ENCODE measurements at places on chromosomes 1 and 21. TPM values are rescaled to one million over a fixed set of nuclear protein-coding genes. Genes with fewer than 3 reads are reported as not detected.

DNA sequence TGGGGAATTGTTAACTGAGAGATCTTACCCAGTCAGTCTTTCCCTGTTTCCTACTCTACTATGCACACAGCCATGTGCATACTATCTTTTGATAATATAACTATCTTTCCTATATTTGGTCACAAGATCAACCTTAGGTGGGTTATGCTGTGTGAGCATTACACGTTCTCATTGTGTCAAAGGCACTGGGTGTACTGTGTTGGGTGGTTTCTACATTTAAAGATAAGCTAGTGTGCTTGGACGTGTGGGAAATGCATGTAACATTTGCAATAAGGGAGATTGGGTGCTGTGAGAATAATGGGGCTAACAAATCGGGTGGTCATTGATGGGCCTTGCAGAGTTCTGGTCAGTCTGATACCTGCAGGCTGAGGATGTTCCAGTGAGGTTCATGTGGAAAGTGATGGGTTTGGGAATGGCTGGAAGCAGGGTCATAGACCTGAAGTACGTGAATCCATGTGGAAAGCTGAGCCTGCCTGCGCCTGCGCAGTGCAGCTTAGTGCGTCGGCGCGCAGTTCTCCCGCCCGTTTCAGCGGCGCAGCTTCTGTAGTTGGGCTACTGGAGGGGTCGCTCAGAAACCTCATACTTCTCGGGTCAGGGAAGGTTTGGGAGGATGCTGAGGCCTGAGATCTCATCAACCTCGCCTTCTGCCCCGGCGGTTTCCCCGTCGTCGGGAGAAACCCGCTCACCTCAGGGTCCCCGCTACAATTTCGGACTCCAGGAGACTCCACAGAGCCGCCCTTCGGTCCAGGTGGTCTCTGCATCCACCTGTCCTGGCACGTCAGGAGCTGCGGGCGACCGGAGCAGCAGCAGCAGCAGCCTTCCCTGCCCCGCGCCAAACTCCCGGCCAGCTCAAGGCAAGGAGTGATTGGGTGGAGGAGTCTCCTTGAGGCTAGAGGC is at the start of gene MSH4:
MSH4 (plus strand) TSS at position 507 of the 897 bp plus-strand sequence; CDS start at position 611, 104 bp downstream.
- no peak for DNase-seq

DNA sequence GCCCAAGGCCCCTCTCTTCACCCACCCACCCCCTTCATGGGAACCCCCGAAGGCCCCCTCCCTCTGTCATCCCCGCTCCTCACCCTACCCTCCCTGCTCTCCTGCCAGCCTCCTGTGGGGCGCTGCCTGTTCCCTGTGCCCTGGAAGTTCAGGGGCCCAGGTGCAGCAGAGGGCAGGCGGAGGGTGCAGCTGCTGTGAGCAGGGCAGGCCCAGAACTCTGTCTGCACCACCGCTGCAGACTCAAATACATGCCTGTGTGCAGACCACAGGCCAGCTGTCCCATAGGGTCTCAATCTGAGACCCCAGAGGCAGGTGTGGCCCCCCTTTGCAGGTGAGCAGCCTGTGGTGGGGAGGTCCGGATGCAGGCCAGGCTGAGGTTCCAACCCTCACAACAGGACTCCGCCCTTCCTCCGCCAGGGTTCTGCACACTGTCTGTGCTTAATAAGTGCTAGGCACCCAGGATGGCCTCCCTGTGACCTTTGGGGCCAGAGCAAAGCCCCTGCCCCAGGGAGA is 62.5 kb downstream of the WNT9A start:
- no peak for DNase-seq

DNA sequence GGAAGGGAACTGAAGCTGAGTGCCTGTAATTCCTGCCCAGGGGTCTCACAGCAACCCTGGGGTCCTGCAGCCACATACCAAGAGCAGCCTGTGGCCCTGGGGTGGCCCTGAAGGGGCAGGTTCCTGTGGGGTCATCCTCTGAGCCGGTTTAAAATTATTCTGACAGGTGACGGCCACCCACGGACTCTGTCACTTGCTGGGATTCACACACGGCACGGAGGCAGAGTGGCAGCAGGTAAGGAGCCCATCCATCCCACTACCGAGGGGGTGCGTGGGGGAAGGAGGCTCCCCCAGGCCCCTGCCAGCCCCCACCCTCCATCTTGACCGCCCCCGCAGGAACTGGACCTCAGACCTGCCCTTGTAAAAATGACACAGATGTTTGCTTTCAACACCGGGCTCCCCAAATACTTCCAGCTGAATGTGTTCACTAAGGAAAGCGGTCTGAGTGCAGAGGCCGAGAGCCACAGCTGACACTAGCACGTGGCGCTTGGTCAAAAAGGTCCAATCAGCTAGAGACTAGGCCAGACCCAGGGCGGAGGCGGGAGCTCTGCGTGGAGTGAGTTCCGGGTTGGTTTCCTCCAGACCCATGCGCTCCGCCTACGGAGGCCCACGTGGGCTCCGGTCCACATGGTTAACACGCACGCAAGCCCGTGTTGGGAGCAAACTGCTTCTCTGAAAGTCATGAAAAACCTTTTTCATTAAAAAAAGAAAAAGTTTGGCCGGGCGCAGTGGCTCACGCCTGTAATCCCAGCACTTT is 10.0 kb downstream of the YBEY start:
- DNase-seq: peak; percentile 95

- no peak for DNase-seq
Observed at GRCh38 chr1:162550925-162551324, 10.6 kb upstream of the UAP1 start.

GRCh38 chr1:228391411-228392020 is 15.1 kb downstream of the TRIM11 start:
- DNase-seq: no peak

DNA sequence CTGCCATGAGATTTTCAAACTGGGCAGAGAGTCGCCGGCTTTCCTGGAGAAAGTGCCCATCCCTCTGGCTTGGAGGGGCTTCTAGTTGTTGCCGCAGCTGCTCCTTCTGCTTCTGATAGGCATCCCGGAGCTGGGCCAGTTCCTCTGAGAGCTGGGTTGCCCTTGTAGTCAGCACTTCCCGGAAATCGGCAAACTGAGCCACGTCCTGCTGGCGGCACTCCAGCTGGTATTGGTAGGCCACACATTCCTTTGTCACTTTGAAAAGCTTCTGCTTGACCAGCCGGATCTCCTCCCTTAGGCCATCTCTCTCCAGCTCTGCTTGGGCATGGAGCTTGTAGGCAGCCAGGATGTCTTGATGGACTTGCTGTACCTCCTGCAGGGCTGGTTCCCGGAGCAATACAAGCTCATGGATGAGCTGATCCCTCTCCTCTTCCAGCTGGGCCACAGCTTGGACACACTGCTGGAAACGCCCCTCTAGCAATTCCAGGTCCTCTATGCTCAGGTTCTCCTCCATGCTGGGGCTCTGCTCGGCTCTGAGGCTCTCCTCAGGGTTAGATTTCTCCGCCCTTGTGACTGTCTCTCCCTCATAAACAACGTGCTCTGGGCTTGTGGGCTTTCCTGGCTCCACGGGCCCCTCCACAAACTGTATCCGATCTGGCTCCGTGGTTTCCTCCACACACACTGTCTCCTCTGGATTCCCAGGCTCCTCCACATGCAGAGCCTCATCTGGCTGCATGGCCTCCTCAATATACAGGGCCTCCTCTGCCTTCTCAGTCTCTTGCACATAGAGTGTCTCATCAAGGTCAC is 7.3 kb downstream of the SYNC start:
- peak; percentile 90 for DNase-seq

- no peak for DNase-seq
Observed at GRCh38 chr1:22754106-22754768, 43.6 kb downstream of the EPHB2 start.

- no peak for DNase-seq
Observed at GRCh38 chr1:162398999-162399580, 12.8 kb downstream of the SH2D1B start.

DNA sequence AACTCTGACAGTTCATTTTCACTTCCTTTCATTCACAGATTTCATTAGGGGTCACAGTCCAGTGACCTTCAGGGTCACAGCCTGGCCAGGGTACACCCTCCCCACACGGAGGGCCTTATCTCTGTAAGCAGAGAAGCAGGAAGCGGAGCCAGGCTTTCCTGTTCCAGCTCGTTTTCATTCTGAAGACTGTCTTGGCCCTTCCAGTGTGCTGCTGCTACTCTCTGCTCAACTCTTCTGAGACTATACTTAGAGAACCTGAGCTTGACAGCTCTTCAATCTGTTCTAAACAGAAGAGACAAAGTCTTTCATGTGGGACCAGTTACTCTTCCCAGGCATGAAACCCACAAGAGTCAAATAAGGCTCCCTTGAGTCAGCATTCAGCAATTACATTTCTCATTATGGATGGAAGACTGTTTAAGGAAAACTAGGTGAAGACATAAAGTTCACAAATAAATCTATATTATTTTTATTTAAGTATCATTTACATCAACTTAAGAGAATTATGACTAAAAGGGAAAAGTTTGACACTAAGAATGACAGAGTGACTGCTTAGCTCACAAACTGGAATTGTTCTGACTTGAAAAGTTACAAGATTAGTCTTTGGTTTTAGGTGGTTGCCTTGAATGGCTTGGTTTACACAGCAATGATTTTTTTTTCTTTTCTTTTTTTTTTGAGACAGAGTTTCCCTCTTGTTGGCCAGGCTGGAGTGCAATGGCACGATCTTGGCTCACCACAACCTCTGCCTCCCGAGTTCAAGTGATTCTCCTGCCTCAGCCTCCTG is 4.8 kb upstream of the TDRD10 start:
- DNase-seq: no peak

DNA sequence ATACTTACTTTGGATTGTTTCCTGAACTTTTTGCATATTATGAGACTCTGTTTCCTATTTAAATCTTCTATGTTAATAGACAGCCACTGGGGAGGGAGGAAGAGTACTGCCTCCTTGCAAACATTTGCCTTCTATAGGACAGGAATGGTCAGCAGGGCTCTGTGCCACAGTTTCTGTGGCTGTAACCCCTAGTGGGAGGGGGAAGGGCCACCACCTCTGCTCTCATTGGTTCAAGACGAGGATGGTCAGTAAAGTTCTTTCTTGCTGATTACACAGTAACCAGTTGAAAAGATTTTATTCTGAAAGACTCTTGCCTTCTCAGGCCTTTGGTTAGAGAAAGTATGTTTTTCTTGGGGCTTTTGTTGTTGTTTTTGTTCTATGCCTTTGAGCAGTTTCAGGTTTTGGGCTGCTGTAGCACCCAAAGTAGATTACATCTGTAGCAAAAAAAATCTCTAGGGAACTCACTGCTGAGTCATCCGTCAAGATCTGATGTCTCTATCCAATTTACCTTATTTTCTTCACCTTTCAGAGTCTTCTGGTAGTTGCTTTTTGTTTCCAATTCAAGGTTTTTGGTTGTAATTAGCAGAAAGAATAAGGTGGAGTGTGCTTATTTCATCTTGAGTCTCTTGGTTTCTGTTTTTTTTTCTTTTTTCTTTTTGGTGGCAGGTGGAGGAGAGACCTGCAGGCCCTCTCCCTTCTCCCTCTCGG is 23.1 kb downstream of the SLC35A3 start:
- DNase-seq: no peak

- no peak for DNase-seq
Observed at GRCh38 chr1:152842556-152842955, at the start of gene LCE6A. TSS of gene LCE6A (plus strand) at chr1:152842856. CDS start at chr1:152843521, 665 bp downstream.

DNA sequence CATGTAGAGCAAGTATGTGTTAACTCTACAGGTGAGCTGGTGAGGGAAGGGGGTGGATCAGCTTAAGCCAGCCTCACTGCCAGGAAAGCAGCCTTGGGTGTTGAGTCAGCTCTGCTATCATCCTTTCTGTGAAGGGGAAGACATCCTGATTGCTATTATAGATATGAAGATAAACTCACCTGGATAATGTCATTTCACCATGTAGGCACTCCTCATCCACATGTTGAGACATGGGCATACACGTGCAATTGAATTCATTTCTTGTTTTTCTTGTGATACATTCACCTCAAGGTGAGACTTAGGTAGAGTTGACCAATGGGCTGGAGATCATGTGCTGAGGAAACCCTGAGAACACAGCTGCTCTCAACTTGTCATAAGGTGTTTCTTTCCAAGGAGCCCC is 136.9 kb downstream of the CACNA1E start:
- DNase-seq: no peak

- no peak for DNase-seq
Observed at GRCh38 chr1:95115708-95116137, 1.4 kb upstream of the TLCD4 start.

GRCh38 chr1:98754176-98754575 is 92.7 kb downstream of the SNX7 start:
- no peak for DNase-seq

DNA sequence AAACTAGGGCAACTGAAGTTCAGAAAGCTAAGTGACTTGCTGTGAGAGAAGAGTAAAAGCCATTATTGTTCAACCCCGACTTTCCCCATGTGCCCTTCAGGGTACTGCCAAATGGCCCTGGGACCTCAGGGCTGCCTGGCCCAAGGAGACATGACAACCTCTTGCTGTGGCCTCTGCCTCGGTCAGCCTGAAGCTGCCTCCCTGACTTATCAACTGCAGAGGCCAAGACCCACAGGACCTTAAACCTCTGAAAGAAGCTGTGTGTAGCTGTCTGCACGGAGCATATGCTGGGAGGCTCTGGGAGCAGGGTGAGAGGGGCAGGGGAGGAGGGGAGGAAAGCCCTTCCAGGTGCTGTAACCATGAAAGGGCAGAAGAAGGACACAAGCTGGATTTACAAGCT is 35.9 kb downstream of the HMGB4 start:
- no peak for DNase-seq

GRCh38 chr1:77316966-77317365 is 35.1 kb downstream of the AK5 start:
- DNase-seq: no peak

GRCh38 chr1:116194568-116194967 is 83.4 kb downstream of the MAB21L3 start:
- no peak for DNase-seq

GRCh38 chr1:36175137-36176095 is 19.5 kb downstream of the MAP7D1 start:
- no peak for DNase-seq

- DNase-seq: no peak
Observed at GRCh38 chr1:40390857-40391256, 17.3 kb downstream of the SMAP2 start.

DNA sequence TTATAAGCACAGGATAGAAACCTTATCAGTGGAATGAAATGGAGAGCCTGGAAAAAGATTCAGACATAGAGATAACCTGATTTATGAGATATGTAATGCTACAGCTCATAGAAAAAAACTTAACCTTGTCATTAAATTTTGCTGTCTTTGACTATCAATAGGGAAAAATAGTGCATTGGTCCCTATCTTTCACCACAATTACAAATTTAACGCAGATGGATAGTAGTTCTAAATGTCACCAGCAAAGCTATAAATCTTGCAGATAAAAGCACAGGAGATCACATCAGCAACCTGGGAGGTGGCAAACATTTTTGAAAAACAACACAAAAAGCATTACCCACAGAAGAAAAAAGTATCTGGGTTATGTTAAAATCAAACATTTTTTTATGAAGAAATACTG is 831.6 kb downstream of the BRINP3 start:
- no peak for DNase-seq

The ANKRD35 gene
- 32.9 TPM for total RNA-seq

The OR2M3 gene
- total RNA-seq: not detected

The PLXNA2 gene
- 42.6 TPM for total RNA-seq

The LCE3E gene
- total RNA-seq: 7.4 TPM

The KAZN gene
- total RNA-seq: 29.2 TPM

The AADACL4 gene
- total RNA-seq: not detected

The SLFNL1 gene
- total RNA-seq: 0.97 TPM

The C8B gene
- not detected for total RNA-seq

The CHIT1 gene
- total RNA-seq: 0.68 TPM

The BTBD8 gene
- 7.2 TPM for total RNA-seq

The NUDT17 gene
- total RNA-seq: 2.0 TPM

Data from suprapubic skin (tissue), 4 donors.